ENCODE measurements at places on chromosomes 7 and 10.

DNA sequence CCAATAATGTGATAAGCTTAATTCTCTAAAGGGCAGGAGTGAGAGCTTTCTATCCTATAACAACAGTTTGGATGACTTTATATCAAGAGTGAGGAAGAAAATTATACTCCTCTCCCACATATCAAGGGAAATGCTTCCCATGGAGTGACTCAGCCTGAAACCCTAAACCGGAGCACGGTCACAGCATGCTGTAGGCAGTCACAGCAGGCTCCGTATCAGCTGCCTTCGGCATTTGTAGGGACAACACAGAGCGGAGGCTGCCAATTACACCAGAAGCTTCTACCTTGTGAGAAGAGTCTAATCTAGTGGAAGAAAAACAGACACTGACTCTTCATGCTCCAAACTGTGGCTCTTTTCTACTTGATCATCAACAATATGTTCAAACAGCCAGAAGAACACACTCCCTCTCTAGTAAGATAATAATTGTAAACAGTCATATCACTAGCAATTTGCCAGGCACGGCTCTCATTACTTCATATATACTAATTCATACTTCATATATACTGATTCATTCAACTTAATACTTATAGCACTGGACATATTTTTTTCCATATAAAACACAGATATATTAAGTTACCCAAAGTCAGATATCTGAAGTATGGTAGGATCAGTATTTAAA is 65.9 kb downstream of the DGKB start:
- no peak for DNase-seq

DNA sequence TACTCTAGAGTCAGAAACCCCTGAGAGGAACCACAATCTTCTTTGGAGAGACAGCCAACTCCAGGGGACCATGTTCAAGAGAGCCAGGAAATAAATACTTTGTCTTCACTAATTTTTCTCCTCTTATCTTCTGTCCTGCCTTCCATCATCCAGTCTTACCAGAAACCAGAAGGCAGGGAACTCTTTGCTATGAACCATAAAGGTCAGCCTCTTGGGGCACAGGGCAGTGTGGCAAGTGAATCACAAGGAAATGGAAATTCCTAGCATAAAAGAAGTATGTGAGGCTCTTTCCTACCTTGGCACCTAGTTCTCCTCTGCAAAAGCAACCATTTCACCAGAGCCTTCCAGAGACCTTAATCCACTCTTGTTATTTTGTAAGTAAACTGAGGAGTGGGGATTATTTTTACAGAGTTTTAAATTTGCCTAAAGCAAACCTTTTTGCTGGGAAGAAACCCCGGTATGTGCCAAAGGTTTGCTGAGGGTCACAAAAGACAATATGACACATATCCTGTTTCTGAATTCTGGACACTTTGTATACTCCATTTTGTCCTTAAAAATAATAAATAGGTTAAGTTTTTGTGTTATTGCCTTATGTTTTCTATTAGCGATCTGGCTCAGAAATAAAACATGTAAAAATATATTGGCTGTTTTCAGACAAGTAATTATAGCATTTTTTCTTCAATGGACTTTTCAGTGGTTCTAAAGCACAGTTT is 87.1 kb downstream of the ADAM22 start:
- no peak for DNase-seq

GRCh38 chr7:143416565-143417149 is 8.0 kb upstream of the EPHA1 start:
- DNase-seq: no peak

GRCh38 chr7:130941322-130942210 is 207.6 kb upstream of the KLF14 start:
- DNase-seq: peak; percentile 49
